Fibroblast of gingiva (primary cell): ENCODE measurements at places on chromosomes 2 and 18.

DNA sequence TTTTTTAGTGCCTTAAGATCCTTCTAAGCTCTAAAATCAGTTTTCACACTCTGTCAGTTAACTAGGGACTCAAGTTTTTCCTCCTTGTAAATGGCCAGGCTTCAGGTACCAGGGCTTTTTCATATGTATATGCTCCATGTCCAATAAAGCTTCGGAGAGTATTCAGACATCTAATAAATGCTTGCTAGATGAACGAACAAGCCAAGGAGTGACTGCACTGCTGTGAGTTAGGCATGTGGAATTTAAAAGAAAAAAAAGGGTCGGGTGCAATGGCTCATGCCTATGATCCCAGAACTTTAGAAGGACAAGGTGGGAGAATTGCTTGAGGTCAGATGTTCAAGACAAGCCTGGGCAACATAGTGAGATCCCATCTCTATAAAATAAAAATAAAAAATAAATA, 81.9 kb downstream of the CDH2 start:
- no peak for DNase-seq

DNA sequence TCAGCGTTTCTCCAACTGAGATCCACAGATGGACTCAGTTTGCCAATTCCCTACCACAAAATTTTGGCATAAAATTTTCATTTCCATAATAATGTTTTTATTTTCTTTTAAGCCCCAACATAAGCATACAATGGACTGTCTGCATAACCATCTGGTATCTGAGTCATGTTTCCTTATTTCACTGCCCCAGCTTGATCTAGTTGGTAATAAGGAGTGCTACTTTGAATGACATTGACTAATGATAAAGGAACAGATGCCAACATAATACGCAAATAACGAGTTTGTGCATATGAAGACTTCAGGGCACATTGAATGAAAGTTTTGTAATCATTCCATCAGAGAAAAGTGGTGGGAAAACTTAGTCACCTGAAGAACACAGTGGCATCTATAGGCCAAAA, 8.8 kb upstream of the MBD2 start:
- no peak for DNase-seq

DNA sequence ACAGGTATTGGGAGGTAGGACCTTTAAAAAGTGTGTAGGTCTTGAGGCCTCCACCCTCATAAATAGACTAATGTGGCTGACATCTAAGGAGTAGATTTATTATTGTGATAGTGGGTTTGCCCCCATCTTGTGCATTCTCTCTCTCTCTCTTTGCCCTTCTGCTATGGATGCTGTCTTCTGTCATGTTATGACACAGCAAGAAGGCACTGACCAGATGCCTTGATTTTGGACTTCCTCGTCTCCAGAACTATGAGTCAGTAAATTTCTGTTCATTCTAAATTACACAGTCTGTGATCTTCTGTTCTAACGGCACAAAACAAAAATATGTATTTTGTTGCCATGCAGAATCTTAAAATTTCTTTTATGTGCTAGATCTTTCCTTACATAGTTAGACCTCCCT, 66.9 kb downstream of the ATAD2B start:
- DNase-seq: peak; percentile 50

GRCh38 chr2:109280804-109281203, 151.8 kb downstream of the SH3RF3 start:
- DNase-seq: no peak

DNA sequence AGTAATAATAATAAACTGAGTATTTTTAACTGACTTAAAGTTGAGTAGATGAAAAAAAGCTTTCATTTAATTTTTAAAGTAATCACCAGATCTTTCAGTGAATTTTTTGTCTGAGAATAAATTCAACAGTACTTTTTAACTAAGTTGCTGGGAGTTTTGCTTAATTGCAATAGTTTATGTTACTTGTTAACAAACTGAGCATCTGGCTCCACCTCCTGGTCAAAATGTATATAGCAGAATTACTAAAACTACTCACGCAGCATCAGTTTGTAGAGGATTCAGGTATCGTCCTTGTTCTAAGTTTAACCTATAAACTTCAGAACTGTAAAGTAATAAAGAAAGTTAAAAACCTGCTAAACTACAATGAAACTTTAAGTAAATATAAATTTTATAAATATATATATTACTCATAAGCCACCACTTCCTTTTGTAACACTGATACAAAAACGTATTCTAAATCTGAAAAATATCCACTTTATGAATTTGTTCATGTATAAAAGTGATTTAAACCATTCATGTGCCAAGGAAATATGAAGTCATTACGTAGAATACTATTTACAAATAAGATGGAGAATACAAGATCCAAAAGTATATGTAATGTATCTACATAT, 21.3 kb downstream of the NOL10 start:
- DNase-seq: peak; percentile 49

DNA sequence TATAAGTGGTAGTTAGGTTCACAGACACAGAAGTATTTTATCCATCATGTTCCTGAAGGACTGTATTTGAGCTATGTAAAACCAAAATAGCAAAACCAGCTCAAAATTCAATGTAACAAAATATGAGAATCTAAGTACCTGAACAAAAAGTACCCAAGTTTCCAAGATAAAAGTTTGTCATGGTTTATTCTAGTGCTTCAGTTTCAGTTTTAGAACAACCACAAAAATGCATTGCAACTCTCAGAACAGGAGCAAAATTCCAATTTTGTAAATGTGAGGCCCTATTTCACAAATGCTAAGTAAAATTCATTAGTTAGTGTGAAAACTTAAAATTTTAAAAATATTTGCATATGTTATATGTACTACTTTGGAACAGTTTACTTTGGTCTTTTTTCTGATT, 5.0 kb upstream of the ALPK2 start:
- DNase-seq: no peak

GRCh38 chr18:48902023-48902855, 48.5 kb downstream of the SMAD7 start:
- DNase-seq: peak; percentile 78

DNA sequence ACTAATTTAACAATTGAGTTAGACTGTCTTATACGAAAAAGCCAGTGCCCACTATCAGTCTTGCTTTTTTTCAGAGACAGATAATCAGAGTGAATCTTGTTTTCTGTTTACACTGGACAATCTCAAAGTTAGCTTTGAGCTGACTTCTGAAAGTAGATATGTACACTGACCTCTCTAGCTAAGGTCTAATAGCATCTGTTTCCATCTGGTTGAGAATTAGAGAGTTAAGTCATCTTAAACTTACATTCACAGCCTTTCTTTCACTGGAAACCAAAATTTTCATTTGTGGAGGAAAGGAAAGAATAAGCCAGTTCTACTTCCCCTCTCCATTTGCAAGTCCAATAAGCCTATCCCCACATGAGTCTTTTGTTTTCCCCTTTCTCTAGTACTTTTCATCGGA, 89.3 kb downstream of the VRK2 start:
- no peak for DNase-seq

GRCh38 chr2:5725794-5726463, 33.7 kb downstream of the SOX11 start:
- DNase-seq: no peak

DNA sequence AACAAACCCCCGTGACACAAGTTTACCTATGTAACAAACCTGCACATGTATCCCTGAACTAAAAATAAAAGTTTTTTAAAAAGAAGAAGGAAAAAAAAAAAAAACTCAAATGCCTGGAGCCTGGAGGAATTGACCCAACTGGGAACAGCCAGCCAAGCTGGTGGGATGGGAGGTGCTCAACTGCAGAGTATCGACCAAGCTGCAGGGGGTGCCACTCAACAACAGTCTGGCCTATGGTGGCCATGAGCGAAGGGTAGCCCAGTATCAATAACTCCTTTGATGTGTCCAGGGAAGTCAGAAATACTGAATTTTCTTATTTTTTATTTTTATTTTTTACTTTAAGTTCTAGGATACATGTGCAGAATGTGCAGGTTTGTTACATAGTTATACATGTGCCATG, 310.3 kb upstream of the DLGAP1 start:
- DNase-seq: no peak

DNA sequence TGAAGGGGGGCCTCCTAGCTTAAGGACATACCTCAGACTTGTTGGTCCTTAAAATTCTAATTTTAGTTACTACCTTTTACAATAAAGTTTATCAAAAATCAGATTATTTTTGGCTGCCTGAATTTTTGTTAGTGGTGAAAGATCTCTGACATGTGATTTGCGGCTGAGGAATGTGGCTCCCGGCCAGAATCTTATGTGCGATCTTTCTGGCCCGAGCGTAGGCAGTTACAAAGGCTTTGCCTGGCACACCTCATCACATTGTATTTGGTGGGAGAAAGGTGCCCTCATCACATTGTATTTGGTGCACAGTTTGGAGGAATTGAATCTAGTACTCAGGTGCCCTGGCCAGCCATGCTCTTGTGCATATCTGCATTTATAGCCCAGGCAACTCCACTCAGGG, 289.1 kb downstream of the GULP1 start:
- no peak for DNase-seq

DNA sequence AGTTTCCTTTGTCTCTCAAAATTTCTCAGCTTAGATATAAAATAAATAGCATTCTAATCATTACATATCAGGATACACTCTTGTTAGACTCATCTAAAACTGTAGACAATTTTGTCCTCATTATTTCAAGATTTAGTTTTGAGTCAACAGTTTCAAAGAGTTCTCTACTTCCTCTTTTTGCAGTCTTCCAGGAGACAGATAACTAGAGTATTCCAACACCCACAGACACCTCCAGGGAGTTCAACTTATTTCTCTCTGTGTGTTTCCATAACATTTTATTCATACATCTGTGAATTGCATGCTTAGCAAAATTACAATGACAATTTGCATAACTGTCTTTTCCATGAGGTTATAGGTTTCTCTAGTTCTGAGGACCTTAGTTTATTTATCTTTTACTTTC, 166.6 kb upstream of the HNMT start:
- no peak for DNase-seq

DNA sequence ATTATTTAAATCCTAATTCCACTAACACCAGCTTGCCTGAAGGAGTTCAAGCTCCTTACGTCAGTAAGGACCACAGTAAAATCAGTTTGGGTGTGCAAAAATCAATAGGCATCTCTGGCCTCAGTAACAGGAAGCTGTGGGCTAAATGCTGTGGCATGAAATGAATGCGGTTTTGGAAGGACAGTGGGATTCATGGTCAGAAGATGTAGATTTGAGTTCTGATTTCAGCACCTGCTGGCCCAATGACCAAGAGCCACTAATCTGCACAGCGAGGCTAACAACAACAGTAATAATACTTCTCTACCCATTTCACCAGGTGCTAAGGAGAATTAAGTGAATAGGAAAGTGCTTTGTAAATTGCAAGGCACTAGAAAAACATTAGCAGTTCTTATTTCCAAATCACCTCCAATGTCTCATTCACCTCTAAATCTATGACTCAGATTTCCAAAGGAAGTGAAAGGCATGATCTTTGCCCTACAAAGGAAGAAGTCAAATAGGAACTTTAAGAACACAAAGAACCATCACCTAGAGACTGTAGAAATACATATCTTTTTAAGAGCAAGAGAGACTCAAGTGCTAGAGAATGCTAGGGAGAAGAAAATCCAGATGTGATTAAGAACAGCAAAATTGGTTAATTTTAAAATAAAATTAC, 172.6 kb downstream of the ANKRD44 start:
- no peak for DNase-seq

DNA sequence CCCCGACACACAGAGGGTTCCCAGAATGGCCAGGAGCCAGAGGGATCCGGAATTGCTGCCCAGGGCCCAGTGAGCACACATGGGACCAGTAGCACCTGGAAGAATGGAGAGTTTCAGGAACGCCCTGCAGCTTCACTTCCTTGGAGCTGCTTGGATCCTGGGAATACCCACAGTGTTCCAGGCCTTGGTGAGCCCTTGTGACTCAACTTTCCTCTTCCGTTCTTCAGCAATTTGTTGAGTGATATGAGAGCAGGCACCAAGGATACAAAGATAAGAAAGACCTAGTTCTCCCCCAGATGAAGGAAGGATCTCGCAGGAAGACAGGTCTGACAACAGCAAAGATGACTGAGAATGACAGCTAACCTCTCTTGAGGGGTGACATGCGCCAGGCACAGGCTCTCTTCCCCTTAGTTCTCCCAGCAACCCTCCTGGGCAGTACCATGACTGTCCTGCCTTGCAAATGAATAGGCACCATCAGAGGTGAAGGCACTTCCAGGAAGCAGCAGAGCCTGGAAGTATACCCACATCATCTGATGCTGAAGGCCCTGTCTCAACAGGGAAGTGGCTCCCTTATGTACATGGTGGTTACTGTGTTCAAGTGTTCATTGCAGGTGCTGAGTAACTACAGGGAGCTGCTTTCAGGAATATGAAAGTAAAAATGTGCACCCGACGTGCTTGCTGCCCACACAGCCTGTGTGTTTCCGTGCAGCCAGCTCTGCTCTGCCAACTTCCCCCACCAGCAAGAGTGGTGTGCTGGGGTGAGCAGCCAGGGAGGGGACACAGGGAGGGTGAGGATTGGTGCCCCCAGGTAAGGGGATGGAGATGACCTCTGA, 116.2 kb downstream of the STPG4 start:
- DNase-seq: no peak
